GM23338 (cell line): ENCODE measurements at places on chromosomes 6 and 20. TPM values are rescaled to one million over a fixed set of nuclear protein-coding genes. Genes with fewer than 3 reads are reported as not detected.

DNA sequence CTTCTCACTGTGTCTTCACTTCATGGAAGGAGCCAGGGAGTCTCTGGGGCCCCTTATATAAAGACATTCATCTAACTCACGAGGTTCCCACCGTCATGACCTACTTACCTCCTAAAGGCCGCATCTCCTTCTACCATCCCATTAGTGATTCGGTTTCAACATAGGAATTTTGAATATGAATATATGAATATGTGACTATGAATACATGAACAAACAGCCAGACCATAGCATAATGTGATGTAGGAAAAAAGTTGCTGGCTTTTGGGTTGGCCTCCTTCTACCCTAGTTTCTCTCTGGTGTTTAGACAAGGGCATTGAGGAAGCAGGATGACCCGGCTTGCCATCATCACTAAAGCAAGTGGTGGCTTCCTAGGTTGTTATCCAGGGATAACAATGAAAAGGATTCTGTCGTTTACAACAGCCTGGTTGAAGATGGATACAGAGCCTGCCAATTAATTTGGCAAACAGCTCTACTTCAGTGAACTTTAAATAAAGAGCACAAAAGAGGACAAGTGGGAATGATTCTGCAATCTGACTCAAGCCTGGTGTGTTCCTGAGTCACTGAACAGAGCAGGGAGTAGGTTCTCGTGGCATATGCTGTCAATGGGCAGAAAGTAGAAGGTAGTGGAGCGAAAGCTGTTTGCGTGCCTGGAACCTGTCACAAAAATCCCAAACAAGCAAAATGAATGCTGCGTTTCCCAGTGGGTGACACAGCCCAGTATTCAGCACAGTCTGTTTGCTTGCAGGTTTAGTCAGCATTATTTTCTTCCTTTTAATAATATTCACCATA, 44.0 kb upstream of the DOK5 start:
- no peak for DNase-seq

GRCh38 chr6:7463785-7464184, 74.2 kb downstream of the RIOK1 start:
- peak; percentile 57 for DNase-seq

DNA sequence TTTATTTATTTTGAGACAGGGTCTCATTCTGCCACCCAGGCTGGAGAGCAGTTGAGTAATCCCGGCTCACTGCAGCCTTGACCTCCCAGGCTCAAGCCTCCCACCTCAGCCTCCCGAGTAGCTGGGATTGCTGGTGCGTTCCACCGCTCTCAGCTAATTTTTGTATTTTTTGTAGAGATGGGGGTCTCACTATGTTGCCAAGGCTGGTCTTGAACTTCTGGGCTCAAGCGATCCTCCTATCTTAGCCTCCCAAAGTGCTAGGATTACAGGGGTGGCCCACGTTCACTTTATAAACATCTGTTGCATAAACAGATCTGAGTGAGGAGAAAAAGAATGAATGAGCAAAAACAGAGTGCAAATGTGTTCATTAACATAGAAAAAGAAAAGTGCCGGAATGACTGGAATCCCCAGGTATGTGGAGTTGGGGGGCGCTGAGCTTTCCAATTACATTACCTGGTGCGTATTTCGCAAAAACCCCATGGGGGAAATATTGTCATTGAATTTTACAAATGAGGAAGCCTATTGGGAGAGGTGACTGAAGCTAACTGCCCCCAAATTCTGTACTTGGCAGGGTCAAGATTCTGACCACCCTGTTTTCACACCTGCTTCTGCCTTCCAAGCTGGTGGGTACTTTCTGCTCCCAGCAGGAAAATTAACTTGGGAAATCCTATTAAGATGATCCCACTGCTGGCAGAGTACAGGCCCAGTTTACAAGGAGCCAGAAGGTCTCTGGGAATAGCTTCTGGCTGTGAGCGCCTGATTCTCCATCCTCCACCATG, 207.7 kb upstream of the JARID2 start:
- peak; percentile 81 for DNase-seq

The NKX2-2 gene
- total RNA-seq = not detected in 2 replicates

The BFSP1 gene
- total RNA-seq = 4.9 and 5.0 TPM in 2 replicates

DNA sequence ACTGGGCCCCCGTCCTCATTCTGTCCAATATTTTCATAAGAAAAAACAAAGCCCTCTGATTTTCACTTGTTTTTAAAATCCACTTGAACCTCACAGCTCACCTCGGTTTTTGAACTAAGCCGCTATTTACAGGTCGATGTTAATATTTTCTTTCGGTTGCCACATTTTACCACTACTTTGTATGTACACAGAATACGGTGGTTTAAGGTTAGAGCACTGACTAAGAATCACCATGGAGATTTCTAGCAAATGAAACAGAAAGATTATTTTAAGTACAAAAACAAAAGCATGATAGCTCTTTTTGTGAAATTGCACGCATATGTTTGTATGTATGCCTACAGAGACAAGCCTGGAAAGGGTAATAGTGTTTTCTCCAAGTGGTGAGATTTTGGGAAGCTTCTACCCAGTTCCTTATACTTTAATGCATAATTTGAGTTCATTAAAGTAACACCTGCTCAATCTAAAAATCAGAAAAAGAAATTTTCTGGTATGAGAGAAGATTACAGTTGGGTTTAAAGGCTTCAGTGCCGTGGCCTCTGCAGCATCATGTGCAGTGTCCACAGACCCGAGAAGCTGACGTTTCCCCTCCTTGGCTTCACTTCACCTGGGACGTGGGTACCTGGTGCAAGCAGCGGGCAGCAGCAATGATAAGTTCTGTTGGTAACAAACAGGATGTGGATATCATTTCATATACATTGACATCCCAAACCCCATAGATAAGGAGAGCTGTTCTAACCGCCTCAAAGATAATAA, 144.0 kb downstream of the UST start:
- no peak for DNase-seq

The SNAP91 gene
- 0.83 and 1.5 TPM in 2 replicates for total RNA-seq

The SEL1L2 gene
- total RNA-seq = not detected in 2 replicates

GRCh38 chr6:104522533-104522932, 337.2 kb downstream of the HACE1 start:
- no peak for DNase-seq

The CASS4 gene
- total RNA-seq = 0.12 TPM in 1 of 2 replicates, not detected in the other

- DNase-seq = peak; percentile 52
These were observed 56.3 kb upstream of the ENTPD6 start for GRCh38 chr20:25139029-25139705.

- DNase-seq = peak; percentile 88
These were observed 19.6 kb upstream of the ABT1 start for GRCh38 chr6:26576929-26577719.

GRCh38 chr6:41367700-41368099, 32.3 kb downstream of the NCR2 start:
- DNase-seq = peak; percentile 92

DNA sequence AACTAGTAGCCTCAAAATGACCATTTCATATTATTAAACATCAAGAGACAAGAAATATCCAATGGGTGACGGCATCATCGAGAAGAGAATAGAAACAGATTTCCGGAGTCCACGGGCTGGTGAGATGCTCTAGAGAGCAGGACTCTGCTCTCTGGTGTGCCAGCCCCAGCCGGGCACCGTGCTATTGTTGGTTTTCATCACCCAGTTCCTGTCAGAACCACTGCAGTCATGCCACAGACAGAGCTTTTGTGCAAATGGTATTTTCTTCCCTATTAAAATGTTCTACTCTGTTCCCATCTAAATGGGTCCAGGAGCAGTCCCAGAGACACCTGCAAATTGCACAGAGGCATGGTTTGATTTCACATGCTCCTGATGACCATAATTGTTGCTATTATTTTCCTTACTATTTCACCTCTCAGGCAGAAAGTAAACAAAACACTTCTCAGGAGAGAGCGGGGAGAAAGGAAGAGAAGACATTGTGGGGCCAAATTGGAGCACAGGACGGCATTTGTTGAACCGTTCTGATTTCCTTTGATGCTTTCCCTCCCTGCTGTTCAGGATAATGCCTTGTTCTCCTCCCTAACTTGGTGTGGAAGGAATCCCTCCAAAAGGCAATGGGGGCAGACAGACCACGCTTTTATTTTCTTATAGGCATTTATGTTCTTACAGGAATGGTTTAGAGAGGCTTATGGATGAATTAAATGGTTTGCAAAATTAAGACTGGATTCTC, 11.4 kb upstream of the RAMACL start:
- no peak for DNase-seq

- no peak for DNase-seq
These were observed 104.8 kb downstream of the ARID1B start for GRCh38 chr6:156881687-156882629.

DNA sequence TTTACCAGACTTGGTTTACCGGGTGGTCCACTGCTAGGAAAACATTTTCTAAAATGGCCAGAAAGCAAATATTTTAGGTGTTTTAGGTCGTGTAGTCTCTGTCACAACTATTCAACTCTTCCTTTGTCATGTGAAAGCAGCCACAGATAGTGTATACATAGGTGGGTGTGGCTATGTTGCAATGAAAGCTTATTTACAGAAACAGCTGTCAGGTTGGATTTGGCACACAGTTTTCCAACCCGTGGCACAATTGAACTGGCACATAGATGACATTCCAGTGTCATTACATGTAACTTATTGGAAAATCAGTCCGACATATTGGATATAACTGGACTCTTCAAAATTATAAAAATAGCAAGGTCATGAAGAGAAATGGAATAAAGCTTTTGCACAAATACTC, 68.9 kb upstream of the KCNQ5 start:
- DNase-seq = no peak

- peak; percentile 61 for DNase-seq
These were observed 9.9 kb downstream of the SMOC2 start for GRCh38 chr6:168450917-168451316.

GRCh38 chr6:11665604-11666326, 112.8 kb downstream of the ADTRP start:
- no peak for DNase-seq

The SLC26A8 gene
- total RNA-seq = 1.9 and 2.9 TPM in 2 replicates

- DNase-seq = peak; percentile 30
These were observed 27.4 kb upstream of the VAPB start for GRCh38 chr20:58361481-58362205.

- DNase-seq = peak; percentile 93
These were observed 1.1 kb downstream of the L3MBTL1 start for GRCh38 chr20:43508604-43509040.

The TSBP1 gene
- total RNA-seq = not detected in 2 replicates

- no peak for DNase-seq
These were observed 91.7 kb upstream of the NFATC2 start for GRCh38 chr20:51634257-51634656.

DNA sequence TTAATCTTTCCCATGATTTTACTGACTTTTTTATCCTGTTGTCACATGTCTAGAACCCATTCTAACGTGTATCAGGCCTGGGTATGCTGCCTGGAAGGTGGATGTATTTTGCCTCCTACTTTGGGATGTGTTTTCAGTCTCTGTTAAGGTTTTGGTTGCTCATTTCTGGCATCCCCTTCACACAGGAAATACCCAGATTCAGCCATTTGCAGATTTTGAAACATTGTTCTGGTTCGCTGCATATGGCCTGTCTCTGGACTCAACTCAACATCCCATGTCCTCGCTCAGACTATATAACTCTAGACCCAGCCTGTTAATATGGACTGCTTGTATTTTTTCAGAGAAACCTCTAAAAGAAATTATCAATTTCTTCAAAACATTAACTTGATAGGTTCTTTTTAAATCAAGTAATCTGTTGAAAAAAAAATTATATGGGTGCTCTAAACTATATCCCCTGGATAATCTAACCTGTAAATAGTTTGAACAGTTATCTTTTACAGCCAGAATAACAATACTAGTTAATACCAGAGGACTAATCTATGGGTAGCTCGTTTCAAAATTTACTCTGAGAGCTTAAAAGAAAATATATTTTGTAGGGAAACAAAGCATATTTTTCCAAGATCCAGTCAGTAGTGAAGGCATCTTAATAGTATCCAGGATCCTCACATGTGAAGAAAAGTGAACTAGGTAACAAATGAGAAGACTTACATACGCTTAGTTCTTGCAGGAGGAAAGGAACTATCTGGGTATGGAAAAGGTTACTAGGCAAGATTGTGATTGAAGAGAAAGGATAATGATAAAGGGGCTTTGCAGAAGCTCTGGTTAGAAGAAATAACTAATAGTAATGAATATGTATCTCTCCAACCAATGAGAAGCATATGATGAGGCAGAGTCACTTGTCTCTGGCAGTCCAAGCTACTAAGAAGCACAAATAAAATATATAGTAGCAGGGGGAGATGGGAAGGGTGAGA, 23.4 kb upstream of the HLA-DQB1 start:
- no peak for DNase-seq

The SLC16A10 gene
- total RNA-seq = 30.9 and 37.6 TPM in 2 replicates

DNA sequence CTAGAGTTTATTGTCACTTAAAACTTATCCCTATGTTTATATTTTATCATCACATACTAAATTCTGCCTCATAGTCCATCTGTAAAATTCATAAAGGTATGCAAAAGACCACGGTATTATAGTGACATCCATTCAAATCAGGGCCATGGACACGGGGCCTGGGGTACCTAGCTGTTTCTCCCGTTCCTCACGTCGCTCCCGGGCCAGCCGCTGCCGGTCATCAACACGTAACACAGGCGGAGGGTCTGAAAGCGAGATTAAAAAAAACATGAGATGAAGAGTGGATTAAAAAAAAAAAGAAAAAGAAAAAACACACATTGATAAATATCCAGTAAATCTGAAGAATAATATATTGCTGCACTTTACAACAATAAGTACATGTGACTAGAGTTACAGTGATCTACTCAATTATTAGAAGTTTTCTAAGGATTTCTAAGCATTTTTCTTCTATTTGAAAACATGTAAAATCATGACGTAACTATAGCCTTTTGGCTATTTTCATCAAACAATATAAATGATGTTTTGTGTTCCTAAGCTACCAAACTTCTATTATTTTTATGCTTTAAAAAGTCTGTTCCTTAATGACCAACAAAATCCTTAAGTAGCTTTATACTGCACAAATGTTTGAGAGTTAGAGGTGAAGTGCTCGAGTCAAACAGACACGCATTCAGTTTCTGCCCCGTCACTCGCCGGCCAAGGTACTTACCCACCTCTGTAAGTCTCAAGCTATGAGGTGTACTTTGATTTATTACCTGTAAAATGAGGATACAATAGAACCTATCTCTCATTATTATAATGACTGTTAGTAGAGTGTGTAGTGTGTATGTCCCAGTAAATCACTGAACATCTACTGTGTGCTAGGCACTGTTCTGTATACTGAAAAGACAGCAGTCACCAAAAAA, 122.1 kb upstream of the BCLAF1 start:
- DNase-seq = no peak

The LPIN3 gene
- total RNA-seq = 8.4 and 9.7 TPM in 2 replicates

The CD93 gene
- 0.04 TPM in 1 of 2 replicates, not detected in the other for total RNA-seq

- peak; percentile 47 for DNase-seq
These were observed 1.0 kb downstream of the NR2E1 start for GRCh38 chr6:108166664-108167448.

DNA sequence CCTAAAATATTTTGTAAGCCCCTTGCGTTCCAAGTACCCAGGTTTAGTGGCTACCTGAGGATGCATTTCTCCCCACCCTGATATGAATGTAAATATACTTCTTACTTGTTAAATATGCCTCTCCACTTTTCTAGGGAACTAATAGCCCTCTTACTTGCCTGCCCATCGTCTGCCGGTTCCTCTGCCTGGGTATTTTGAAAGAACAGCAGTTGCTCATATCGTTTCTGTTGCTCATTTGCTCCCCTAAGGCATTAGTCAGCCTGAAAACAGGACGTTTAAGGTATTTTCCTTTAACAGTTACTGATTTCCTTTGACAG, 141.3 kb upstream of the CARMIL1 start:
- DNase-seq = no peak

GRCh38 chr6:170470734-170471133, 82.4 kb downstream of the PSMB1 start:
- DNase-seq = no peak
